ACHN (cell line): ENCODE measurements at places on chromosomes 1 and 21.

DNA sequence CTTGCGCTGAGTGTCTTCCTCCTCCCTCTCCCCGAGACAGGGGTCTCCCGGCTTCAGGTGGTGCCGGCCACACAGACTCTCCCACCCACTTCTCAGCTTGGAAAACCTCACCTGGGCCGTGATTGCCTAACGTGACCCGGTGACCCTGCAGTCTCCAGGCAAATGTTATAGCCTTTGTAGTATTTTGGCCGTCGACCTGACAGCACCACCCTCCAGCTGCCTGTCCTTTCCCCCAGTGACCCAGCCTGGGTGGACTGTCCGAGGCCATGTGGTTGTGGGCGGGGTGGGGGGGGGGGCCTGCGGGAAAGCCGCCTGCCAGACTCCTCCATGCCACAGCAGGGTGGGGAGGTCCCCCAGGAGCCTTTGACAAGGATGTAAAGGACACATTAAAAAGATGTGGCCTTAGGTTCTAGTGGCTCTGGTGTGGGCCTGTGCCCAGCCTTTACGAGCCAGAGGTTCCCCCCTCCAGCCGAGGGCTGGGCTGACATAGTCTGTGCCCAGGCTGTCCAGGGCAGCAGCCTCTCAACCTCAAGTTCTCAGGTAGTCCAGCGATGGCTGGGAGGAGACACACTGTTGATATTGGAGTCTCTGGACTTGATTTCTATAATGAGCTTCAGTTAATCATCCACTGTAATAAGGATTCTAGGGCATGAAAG, 8.1 kb downstream of the TOR3A start:
- DNase-seq: no peak

GRCh38 chr1:166676981-166677380, 162.3 kb upstream of the POGK start:
- DNase-seq: no peak

DNA sequence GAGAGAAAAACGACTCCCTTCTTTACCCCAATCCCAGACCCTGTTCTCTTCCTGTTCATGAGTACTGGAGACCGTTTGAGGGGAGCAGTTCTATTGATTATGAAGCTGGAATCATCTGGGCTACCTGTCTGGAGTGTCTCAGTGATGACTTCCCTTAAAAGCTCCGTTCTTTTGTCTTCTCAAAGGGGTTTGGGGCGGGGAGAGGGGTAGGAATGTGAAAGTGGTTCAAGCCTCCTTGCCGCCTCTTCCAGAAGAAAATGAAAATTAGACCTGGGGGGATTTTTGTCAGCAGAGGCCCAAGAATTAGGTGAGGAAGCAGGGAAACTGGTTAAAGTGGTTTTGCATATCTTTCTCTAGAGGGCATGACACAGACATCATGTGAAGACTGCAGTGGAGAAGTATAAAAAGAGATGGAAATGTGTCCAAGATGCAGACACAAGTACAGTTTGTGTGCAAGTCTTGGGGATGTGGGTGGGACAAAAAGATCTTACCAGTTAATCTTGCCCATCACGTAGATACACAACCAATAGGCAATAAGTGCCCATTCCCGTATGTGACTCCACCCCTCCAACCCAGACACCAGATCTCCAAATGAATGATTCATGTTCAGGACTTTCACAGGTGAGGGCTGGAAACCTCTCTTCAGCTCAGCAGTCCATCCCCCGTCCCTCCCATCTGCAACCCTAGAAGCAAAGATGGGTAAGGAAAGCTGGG, 470 bp upstream of the MTMR11 start:
- DNase-seq: peak; percentile 84

DNA sequence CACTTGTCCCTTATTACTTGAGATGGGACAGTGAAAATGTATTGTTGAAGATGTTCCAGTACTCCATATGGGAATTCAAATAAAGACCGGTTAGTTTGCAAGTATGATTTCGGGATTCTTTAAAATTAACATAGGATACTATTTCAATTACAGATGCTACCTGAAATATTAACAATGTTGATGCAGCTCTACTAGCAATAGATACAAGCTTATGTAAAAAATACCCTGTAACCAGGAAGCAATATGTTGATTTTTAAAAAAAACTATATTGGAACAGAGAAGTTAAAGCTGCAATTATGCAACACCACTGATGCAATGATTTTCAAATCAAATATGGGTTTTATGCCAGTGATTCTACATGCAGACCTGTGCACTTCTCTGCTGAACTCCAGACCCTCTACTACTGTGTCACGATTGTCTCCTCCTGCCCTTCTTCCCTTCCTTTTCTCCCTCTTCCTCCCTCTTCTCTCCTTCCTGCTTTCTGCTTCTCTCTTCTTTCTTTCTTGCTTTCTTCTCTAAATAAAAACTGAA, 179.2 kb downstream of the ATP6V1G3 start:
- no peak for DNase-seq

DNA sequence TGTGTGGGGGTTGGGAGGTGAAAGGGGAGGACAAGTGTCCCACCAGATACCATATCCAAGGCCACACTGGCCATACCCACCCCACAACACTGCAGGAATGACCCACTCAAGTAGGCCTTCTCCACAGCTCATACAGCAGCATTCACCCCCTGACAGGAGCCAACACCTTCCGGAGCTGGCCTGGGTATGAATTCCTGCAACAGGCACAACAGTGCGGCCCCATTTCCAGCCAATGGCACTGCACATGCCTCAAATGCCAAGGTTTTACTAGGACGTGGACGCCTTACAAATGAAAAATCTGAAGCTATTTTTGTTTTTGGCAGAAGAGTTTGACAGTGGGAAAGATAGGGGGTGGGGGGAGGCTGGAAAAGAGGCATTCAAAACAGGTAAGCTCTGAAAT, 2.0 kb downstream of the KCND3 start:
- no peak for DNase-seq

DNA sequence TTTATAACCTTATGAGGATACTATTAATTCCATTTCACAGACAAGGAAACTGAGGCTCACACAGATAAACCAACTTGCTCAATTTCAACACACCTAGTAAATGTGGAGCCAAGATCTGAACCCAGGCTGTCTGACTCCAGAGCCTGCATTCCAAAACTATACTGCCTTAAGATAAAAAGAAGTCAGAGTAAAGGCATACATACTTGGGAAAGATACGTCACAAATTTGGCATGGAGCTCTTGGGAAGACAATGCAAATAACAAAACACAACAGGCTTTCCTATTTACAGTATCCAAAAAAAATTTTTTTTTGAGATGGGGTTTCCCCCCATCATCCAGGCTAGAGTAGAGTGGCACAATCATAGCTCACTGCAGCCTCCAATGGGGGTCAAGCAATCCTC, 5.9 kb downstream of the AKT3 start:
- DNase-seq: no peak

DNA sequence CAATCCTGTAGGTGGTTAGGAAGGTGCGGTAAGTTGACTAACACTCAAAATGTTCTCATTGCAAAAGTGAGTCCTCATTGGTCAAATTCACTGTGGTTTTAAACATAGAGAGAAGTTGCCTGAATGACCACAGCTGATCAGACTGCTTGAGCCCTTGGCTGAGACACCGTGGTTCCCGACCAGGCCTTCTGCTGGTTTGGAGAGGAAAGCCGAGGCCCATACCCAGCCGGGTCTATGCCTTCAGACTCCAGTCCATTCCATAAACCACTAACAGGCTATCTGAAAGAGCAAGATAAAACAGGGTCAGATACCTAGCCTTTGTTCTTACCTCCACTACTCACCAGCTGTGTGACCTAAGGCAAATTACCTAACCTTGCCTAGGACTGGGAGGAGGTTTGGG, 133.9 kb downstream of the LMX1A start:
- no peak for DNase-seq

GRCh38 chr1:70528590-70529333, 117.7 kb downstream of the CTH start:
- peak; percentile 25 for DNase-seq

GRCh38 chr1:66757722-66758240, 5.5 kb downstream of the DYNLT5 start:
- DNase-seq: no peak

DNA sequence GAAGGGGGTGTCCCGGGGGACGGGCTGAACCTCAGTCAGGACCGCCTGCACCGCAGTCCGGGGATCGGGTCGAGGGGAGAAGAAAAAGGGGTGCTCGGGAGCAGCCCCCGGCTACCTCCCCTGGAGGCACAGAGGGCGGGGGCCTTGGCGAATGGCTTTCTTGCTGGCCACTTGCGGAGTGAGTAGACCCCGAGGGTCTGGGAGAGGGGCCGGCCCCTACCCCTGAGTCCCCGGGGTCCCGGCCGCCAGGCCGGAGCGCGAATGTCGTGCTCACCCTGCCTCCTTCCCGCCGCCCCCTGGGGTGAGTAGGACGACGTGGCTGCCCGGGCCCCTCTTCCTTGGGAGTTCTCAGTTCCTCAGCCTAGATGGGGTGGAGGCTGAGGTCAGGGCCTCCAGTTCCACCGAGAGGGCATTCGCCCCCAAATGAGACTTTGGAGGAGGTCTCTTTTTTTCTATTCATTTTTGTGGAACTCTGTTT, 113.0 kb downstream of the OSBPL9 start:
- DNase-seq: peak; percentile 34

DNA sequence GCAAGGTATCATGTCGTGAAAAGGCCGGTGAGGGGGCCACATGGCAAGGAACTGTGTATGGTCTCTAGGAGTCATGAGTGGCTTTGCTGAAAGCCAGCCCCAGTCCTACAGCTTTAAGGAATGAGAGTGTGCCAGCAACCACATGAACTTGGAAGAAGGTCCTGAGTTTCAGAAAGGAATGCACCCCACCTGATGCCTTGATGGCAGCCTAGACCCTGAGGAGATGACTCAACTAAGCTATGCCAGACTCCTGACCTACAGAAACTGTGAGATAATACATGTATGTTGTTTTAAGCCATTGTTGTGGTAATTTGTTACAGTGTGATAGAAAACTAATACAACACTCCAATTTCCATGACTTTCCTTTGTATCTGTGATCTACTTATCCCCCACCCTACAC, 33.5 kb upstream of the AKT3 start:
- DNase-seq: peak; percentile 36

DNA sequence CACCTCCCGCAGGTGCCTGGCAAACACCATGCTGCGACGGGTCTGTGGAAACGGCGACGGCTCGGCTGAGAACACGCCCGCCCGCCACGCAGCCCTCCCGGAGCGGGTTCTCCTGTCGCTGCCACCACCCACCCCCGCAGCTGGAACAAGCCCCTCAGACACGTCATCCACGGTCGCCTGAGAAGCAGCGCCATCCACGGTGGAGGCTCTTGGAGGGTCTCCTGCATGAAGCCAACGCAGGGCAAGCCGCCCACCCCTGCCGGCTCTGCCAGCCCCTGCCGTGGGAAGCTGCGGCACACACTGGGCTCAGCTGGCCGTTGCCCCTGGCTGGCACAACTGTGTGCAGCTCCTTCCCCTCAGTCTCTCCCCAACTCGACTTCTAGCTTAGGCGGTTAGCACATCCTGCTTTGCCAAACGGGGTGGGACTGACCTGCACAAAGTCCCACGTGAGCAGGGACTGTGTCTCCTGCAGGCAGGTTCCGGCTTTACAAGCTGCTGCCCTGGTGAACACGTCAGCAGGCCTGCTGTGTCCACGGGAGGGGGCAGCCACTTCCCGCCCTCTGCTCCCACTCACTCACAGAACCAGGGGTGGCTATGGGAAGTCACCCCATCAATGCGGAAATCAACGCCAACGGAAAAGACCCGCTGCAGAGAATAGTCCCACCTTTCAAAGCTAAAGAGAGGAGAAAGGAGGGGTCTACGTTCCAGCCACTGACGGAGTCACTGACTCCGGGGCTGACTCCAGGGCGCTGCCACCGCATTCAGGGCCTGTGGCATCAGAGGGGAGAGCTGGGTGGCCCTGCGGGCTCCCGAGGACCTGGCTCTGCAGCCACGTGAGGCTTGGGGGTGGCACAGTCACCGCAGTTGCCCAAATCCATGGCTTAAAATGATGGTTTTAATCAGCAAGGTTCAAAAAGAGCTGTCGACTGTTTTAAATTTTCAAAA, 10.3 kb downstream of the POFUT2 start:
- no peak for DNase-seq

GRCh38 chr1:20185834-20186782, at the start of the genes PLA2G2C and UBXN10:
Gene PLA2G2C, minus strand, starts transcription at chr1:20186518. Its CDS starts 9,155 bp downstream, at chr1:20177363.
Gene UBXN10, plus strand, starts transcription at chr1:20186096. Its CDS starts 4,466 bp downstream, at chr1:20190562.
- DNase-seq: no peak

DNA sequence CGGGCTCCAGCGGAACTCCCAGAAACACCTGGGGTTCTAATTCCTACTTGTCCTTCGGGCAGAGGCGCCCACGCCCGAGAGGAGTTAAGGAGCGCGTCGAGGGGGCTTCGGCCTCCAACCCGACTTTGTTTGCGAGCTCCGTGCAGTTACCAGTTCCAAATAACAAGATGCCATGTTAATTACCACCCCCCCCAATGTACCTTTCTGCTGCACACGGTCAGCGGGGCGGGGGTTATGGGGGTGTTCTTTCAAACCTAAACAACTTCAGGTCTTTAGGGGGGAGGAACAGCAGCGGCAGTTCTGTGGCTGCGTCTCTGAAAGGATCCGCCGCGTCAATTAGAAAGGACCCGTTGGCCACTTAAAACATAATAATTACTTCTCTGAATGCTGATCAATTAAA, 114.8 kb downstream of the PRDM16 start:
- no peak for DNase-seq
